Activated CD4-positive, alpha-beta T cell treated with anti-CD3 and anti-CD28 coated beads, Interleukin-2, amount 50 U/mL, for 4 hours (primary cell): ENCODE measurements at places on chromosomes 12 and 14.

- no peak for DNase-seq
These were observed 18.9 kb upstream of the CFL2 start for GRCh38 chr14:34733245-34733644.

GRCh38 chr14:89624500-89625156 lies 207.6 kb upstream of the FOXN3 start:
- no peak for DNase-seq

- DNase-seq = no peak
These were observed 2.7 kb downstream of the BHLHE41 start for GRCh38 chr12:26122061-26122680.

DNA sequence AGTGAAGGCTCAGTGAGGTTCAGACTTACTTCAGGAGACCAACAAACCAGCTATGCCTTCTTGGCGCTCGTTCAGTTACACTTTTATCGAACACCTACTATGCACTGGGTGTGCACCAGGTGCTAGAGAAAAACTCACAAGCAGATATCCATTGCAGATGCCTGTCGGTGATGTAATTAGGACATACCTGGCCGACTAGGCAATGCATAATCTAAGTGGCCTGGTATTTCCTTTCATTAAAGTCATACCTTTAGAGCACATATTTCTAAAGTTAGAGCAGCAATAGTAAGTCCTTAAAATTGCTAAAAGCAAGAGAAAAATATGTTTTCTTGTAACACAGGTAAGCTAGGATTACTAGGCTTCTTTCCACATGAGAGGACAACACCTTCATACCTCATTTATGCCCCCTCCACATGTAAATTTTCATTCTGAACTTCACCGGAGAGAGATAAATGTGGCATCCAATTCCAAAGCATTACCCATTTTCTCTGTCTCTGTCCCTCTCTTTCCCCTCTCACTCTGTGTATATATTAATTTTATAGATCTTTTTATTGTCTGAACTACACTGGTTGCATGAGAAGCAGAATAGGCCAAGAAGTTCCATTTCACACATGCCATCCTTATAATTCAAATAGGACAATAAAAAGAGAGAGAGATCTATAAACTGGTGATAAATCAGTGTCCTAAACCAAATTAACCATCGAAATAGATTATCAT lies 242.2 kb downstream of the SPTSSA start:
- DNase-seq = no peak

- DNase-seq = no peak
These were observed 85.5 kb upstream of the HECTD1 start for GRCh38 chr14:31292937-31293616.
